ENCODE measurements at places on chromosomes 6 and 20.

DNA sequence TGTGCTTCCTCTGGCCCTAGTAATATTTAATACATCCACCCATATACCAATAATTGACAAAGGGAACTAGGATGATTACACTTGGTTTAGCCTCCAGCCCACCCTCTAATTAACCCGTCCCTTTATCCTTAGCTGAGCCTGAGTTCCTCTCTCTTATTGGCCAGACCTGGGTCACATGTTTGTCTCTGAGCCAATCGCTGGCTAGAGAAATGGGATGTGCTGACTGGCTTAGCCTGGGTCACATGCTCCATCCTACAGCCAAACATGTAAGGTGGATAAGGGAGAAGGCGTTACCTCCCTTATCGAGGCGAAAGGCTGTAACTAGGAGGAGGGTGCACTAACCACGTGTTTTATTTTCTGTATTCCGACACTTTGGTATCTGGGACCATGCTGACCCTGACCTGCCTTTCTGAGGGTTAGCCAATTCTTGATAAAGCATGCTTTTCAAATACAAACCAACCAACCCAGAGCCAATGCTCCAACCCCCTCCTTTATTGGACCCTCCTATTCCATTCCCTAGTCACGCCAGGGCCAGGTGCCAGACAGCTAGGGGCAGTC lies 262.7 kb downstream of the PREX1 start:
- no peak for DNase-seq

- DNase-seq, result no peak
Measured at GRCh38 chr6:35668744-35669450, 19.8 kb downstream of the FKBP5 start.

DNA sequence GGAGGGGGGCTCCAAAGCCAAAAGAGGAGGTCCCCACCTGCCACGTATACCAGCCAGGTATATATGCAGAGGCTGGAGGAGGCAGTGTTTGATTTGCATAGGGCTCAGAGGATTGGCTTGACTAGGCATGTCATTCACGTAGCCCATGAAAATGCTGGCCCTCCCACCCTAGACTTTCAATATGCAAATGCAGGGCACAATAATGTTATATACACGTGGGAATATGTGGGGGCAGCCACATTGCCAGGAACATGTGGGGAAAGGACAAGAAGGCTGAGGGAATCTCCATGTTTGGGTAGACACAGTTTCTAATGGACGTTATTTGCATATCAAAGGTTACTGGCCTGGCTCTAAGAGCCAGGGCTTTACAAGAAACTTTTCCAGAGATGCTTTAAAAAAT lies 301.8 kb downstream of the FARS2 start:
- DNase-seq, result no peak

DNA sequence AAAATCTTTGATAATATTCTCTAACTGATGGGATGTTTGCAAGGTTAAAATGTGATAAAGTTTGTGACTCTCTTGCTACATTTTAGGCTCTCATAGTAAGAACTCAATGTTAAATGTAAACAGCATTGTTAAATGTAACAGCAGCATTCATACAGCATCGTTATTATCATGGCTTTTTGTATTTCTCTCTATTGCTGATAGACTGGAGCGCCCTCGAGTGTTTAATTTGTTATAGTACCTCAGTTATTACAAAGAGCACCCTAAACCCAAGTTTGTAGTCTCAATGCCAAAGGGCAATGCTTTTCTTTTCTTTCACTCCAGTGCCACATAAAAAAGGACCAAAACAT lies 14.9 kb upstream of the TTPAL start:
- no peak for DNase-seq

GRCh38 chr6:166466178-166467122 lies 83.7 kb upstream of the MPC1 start:
- no peak for DNase-seq

DNA sequence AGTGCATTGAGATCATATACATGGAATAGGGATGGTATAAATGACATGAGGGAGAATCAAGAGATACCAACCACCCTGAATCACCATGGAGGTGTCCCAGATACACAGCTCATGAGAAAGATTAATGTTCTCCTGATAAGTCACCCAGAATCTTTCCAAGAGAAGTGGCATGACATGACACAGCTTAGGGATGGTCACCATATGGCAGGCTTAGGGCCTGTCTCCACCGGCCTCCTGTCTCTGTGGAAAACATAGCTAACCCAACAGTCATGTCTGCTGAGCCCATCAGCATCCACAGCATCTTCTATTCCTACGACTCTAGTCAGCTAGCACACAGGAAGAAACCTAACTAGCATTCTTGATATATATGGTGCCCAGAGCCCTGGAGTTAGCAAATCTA lies 133.3 kb downstream of the IPCEF1 start:
- DNase-seq, result no peak

All from activated T-helper 1 cell treated with anti-CD3 and anti-CD28 coated beads, Interleukin-2, amount 50 U/mL, for 16 hours (primary cell).